Activated naive CD8-positive, alpha-beta T cell treated with anti-CD3 and anti-CD28 coated beads for 36 hours (primary cell): ENCODE measurements at places on chromosomes 1 and 21. TPM values are rescaled to one million over a fixed set of nuclear protein-coding genes. Genes with fewer than 3 reads are reported as not detected.
A peak's percentile ranks its signal among the peaks of the same experiment; 100 is the strongest.

DNA sequence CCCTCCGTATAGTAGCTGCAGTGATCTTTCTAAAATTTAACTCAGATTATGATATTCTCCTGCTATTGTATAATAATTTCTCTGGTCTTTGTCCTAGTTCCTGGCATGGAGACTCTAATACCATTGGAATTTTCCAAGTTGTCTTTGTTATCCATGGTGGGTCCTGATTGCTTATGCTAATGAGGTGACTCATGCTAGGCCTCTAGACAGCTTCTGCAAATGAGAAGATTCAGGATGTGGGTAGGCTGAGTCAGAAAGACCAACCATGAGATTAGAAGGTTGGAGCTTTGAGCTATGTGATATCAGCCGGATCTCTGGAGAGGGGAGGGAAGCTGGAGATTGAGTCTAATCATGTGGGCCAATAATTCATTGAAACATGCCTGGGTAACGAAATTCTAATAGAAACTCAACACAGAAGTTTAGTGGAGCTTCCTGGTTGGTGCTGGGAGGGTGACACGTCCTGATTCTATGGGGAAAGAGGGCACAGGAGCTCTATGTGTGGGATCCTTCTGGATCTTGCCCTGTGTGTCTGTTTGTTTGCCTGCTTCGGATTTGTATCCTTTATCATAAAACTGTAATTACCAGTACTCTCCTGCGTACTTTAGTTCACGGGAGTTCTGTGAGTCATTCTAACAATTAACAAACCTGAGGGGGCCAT is 73.2 kb upstream of the CNIH3 start:
- no peak overlapping the region for H3K4me3 ChIP-seq
- no peaks in the 10 kb centered on the region for H3K36me3 ChIP-seq
- H3K27me3 ChIP-seq = peaks cover 9% of the 10 kb centered on the region
- peak; percentile 20 for DNase-seq

- peaks cover 8% of the 10 kb centered on the region for H3K27me3 ChIP-seq
- peaks cover 9% of the 10 kb centered on the region for H3K4me1 ChIP-seq
- no peaks in the 10 kb centered on the region for H3K36me3 ChIP-seq
- no peak for DNase-seq
- H3K4me3 ChIP-seq = no peak overlapping the region
- no peak overlapping the region for H3K27ac ChIP-seq
Observed at GRCh38 chr1:78681265-78681664, 31.6 kb downstream of the IFI44 start.

DNA sequence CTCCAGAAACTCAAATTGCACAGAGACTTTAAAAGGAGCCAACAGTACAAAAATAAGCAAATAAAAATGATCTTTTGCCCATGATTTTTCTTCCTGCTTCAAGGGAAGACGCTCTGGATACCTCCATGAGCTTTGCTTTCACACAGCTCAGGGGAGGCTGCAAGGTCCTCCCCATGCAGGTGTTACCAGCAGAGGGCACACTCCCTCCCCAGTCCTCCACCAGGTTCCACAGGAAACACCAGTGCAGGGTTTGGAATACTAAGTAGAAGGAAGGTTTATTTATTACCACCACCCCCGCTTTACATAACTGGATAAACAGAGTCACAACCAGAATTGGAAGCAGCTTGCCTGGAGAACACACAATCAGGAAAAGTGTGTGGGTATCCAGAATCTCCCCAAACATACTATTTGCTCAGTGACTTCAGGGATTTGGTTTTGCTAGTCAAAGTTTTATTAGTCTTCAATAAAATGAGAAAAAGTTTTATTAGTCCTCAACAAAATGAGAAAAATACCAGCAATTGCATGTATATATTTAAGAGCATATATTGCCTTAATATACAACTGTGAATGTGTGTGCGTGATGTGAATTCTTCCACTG is 37.3 kb downstream of the HSD3B1 start:
- no peaks in the 10 kb centered on the region for H3K36me3 ChIP-seq
- H3K4me1 ChIP-seq = no peaks in the 10 kb centered on the region
- no peak overlapping the region for H3K27ac ChIP-seq
- H3K27me3 ChIP-seq = peaks cover 18% of the 10 kb centered on the region
- H3K4me3 ChIP-seq = no peak overlapping the region
- no peak for DNase-seq

The LRRC3 gene
- total RNA-seq = 1.8 TPM

The SH2D5 gene
- total RNA-seq = 2.7 TPM

DNA sequence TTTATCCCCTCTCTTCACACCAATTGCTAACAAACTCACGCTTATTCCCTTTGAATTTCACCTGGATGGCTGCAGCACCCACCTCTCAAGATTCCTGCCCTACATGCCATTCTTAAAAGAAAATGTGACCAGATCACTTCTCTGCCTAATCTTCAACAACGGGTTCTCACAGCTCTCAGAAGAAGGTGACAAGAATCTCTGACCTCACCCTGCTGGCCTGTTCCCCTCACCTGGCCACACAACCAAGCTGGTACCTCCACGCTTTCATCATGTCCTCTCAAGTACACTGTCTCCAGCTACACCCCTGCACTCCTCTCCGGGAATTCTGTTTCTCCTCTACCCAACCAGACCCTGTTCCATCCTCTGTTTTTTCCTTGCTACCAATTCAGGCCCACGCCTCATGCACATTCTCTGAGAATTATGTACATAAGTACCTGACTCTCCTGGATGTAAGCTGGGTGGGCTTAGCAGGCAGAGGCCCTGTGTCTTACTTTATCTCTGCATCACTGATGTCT is 5.9 kb upstream of the LSS start:
- no peak overlapping the region for H3K4me3 ChIP-seq
- H3K27ac ChIP-seq = peak overlapping the region; percentile 3
- DNase-seq = no peak
- H3K36me3 ChIP-seq = peaks cover 56% of the 10 kb centered on the region
- H3K4me1 ChIP-seq = peaks cover 23% of the 10 kb centered on the region

DNA sequence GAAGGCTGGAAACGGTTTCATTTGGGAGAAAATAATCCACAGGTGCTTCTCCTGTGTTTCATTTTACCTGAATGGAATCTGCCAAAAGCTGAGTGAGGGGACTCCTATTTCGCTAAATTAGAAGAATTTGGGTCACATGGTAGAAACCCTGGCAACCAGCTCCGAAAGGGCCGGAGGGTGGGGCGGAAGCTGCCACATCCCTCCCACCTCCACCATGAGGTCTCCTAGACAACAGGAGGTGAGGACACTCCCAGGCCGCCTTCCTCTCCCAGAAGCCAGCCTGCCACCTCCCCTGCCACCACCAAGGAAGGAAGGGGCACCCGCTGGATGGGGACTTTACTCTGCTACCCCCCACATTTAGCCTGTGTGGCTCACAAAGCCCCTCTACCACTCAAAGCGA is 199.9 kb upstream of the ZC3H12A start:
- no peak overlapping the region for H3K4me3 ChIP-seq
- no peaks in the 10 kb centered on the region for H3K4me1 ChIP-seq
- no peaks in the 10 kb centered on the region for H3K36me3 ChIP-seq
- H3K27ac ChIP-seq = no peak overlapping the region

- H3K27me3 ChIP-seq = no peaks in the 10 kb centered on the region
- no peak overlapping the region for H3K27ac ChIP-seq
- DNase-seq = no peak
- H3K36me3 ChIP-seq = no peaks in the 10 kb centered on the region
- no peak overlapping the region for H3K4me3 ChIP-seq
Observed at GRCh38 chr1:68320349-68320748, 88.0 kb upstream of the WLS start.

DNA sequence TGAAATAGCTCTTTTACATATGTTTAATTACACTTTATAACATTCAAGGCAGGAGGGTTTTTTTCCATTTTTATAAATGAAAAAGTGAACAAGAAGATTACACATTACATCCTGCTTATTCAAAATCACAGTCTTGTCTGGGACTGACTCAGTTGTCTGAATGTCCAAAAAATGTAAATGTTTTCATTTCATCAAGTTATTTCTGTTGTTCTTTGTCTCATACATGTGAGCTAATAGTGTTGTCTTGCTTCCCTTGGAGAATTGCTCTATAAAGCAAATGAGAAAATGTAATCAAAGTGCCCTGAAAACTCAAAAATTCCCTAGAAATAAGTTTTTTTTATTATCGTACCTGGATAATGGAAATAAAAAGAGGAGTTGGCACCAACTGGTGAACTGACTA is 242.9 kb downstream of the GRIK1 start:
- H3K27ac ChIP-seq = no peak overlapping the region
- peaks cover 7% of the 10 kb centered on the region for H3K27me3 ChIP-seq
- H3K4me3 ChIP-seq = no peak overlapping the region
- no peaks in the 10 kb centered on the region for H3K36me3 ChIP-seq
- DNase-seq = no peak
- H3K4me1 ChIP-seq = no peaks in the 10 kb centered on the region

DNA sequence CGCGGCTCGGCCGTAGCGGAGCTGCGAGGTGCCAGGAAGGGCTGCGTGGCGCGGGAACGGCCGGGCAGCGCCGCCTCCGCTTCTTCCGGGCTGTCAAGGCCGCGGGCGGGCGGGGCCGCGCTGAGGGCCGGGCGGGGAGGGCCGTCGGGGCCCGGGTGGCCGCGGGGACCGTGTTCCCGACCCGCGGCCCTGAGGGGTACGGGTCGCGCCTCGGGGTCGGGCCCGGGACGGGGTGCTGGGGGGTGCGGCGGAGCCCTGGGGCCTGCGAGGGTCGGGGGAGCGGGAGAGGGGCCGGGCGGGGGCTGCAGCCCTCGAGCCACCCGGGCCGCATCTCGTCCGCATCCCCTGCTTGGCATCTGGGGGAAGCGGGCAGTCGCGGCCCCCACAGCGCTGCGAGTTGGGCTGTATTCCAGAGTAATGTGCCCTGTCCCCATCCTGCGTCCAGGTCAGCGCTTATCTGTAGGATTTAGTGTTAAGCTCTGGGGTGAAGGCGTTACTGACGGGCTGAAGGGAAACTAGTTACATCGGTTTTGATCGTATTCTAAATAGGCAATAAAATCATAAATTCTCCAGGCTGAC is 379 bp downstream of the RER1 start:
- no peaks in the 10 kb centered on the region for H3K27me3 ChIP-seq
- DNase-seq = no peak
- peak overlapping the region; percentile 89 for H3K4me3 ChIP-seq
- H3K4me1 ChIP-seq = peaks cover 37% of the 10 kb centered on the region

DNA sequence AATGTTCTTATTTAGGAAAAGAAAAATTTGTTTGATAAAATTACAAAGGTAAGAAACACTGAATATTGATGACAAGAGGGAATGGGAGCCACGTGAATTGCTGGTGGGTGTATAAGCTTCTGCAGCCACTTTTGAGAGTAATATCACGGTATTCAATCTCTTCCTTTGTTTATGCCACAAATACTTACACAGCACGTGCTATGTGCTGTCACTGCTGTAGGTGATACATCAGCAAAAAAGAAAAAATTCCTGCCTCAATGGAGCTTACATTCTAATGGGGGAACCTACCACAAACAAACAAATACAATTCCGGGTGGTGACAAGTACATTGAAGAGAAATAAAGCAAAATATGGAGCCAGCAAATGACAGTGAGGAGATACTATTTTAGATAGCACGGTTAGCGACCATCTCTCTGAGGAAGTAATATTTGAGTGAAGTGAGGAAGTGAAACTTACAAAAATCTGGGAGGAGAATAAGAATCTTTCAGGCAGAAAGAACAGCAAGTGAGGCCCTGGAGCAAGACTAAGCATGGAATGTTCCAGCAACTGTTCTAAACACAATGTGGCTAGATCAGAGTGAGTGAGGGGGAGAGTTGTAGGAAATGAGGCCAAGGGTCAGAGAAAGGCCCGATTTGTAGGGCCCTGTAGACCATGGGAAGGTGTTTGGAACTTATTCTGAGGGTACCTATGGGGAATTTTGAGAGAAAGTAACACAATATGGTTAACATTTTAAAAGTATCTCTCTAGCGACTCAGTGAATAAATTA is 2.6 kb upstream of the FCRLB start:
- no peak overlapping the region for H3K27ac ChIP-seq
- no peak overlapping the region for H3K4me3 ChIP-seq
- DNase-seq = no peak
- no peaks in the 10 kb centered on the region for H3K36me3 ChIP-seq

- no peak overlapping the region for H3K4me3 ChIP-seq
- no peaks in the 10 kb centered on the region for H3K4me1 ChIP-seq
- H3K27ac ChIP-seq = no peak overlapping the region
- H3K36me3 ChIP-seq = no peaks in the 10 kb centered on the region
- no peak for DNase-seq
Observed at GRCh38 chr1:232450615-232451014, 179.3 kb downstream of the SIPA1L2 start.

The PDPN gene
- total RNA-seq = not detected

The IL19 gene
- total RNA-seq = not detected

- no peak overlapping the region for H3K27ac ChIP-seq
- no peak for DNase-seq
Observed at GRCh38 chr1:243562473-243562872, 287.6 kb downstream of the AKT3 start.

GRCh38 chr1:28751315-28752060 is 14.7 kb downstream of the YTHDF2 start:
- no peaks in the 10 kb centered on the region for H3K27me3 ChIP-seq
- no peak overlapping the region for H3K4me3 ChIP-seq
- DNase-seq = no peak
- H3K4me1 ChIP-seq = peaks cover 46% of the 10 kb centered on the region
- no peak overlapping the region for H3K27ac ChIP-seq
- peaks cover 46% of the 10 kb centered on the region for H3K36me3 ChIP-seq

DNA sequence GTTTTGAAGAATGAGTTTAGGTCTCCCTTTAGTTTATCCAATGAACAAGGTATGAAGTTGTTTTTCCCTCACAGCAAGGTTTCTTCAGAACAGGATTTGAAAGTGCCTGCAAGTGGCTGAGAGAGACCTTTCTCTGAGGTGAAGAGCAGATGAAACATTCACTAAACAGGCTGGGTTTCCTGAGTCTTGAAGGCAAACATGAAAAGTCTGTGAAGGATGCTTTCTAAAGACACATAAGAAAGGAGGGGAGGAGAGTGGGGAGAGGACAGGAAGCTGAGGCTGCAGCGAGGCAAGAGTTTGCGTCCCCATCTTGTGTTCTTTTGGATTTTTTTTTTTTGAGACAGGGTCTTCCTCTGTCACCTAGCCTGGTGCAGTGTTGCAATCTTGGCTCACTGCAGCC is 95.7 kb upstream of the SIM2 start:
- no peaks in the 10 kb centered on the region for H3K36me3 ChIP-seq
- peak overlapping the region; percentile 63 for H3K27ac ChIP-seq
- no peaks in the 10 kb centered on the region for H3K27me3 ChIP-seq
- peaks cover 14% of the 10 kb centered on the region for H3K4me1 ChIP-seq
- no peak overlapping the region for H3K4me3 ChIP-seq
- DNase-seq = no peak
